ENCODE measurements at places on chromosomes 2 and 18.

DNA sequence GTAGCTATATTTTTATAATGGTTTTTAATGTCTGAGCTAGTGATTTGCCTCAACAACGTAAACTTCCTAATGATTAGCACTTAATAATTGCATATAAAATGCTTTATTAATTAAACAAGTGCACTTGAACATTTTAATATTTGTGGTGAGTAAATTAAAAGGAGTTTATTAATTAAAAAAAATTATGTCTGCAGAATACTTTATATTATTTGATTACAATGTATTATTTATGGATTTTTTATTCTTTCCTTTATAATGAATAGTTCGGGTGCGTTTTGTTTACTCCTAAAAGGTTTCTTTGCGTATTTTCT is 2.3 kb downstream of the HOXD8 start:
- DNase-seq: no peak

DNA sequence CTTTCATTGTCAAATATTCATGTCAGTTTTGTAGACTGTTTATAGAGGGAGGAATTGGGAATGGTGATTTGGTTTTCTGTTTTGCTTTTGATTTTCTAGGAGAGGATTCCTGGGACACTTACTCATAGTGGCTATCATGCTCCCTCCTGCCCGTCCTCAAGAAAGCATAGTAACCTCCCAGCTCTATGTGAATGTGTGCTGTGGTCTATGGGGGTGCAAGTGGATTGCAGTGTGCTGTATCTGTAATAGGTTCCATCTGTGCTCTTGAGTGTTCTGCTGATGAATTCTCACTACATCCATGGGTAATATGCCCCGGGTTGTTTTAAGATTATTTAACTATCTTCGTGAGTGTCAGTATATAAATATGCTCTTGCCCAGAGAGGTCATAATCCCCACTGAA is 811.3 kb downstream of the CNTNAP5 start:
- DNase-seq: peak; percentile 29

DNA sequence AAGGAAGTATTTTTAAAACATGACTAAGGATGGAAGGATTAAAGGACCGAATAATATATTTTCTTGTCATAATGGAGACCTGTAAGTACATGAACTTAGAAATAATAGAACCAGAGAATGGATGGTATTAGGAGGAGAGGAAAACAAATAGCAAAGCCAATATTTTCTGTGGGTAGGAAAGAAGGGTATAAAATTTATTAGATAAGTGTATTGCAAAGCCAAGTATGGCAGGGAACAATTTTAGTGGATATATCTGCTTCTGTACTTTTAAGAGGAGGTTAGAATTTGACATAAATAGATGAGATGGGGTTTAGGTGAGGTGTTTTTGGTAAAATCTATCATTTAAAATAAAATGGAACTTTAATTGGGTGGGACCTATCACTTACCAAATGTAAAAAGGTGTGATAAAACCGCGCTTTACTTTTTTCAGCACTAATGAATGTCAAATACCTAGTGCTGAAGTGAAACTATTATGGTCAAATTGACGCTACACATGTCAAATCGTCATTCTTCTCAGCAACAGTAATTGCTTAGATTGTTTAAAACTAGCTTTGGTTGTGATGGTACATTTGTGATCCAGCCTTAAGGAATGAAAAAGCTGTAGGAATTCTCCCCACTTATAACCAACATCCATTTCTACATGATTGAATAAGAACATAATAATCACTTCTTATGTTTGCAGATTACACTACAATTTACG is 78.1 kb upstream of the ZEB2 start:
- no peak for DNase-seq

DNA sequence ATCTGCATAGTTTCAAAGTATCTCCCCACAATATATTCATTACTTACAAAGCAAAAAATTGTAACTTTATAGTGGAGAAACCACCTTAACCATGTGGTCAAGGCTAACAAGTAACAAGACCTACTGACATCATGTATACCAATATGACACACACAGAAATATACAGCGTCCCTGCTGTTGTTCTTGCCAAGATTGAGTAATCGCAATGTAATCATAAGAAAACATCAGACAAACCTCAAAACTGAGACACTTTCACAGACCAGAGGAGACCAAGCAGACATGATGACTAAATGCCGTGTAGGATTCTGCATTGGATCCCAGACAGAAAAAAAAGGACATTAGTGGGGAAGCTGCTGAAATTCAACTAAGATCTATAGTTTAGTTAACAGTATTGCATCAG is 123.0 kb downstream of the ACAA2 start:
- peak; percentile 64 for DNase-seq

GRCh38 chr2:186848873-186849578 is at the start of gene ZSWIM2:
Gene ZSWIM2, minus strand, starts transcription at chr2:186849170. Its CDS starts 40 bp downstream, at chr2:186849130.
- peak; percentile 91 for DNase-seq

- DNase-seq: no peak
These were observed 32.6 kb downstream of the LAMA3 start for GRCh38 chr18:23721696-23722480.

DNA sequence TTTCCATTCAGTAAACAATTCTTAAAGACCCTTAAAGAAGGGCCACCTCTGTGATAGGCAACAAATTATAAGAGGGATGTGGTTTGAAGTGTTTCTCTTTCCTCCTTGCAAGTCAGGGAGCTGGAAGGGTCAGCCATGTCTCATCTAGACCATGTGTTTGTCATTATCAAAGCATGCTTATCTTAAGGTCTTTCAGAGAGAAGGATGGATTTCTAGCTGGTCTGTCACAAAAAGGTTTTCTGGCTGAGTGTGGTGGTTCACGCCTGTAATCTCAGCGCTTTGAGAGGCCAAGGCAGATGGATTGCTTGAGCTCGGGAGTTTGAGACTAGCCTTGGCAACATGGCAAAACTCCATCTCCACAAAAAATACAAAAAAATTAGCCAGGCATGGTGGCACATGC is 59.2 kb upstream of the PEX13 start:
- no peak for DNase-seq

DNA sequence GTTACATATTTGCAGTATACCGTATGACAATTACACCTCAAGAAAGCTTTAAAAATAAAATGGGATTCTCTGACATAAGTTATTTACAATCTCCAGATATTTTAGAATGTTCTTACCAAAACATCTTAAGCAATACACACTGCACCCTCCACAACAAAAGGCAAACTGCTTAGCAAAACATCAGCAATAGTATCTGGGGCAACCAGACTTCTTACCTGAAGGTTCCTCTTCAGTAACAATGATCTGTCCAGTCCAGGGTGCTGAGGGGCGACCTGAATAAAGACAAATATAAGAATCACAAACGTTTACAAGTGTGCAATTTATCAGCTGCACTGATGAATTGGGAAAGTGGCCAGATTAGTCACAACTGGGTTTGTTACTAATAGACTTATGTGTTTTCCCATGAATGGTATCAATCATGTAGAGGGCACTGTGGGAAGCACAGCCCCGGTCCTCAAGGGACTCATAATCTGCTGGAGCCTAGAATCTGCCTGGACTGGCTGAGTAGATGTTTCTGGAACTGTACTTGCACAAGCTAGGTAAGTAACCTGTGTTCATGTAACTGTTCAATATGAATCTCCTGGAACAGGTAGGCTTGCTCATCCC is 70.7 kb downstream of the MYOM1 start:
- no peak for DNase-seq

- no peak for DNase-seq
These were observed 238.2 kb downstream of the CDH7 start for GRCh38 chr18:65988972-65989371.

Data from GM04503 (cell line).